ENCODE measurements at places on chromosomes 6 and 20. TPM values are rescaled to one million over a fixed set of nuclear protein-coding genes. Genes with fewer than 3 reads are reported as not detected.

GRCh38 chr20:17956099-17956685, 12.4 kb downstream of the SNX5 start:
- DNase-seq = no peak

- DNase-seq = no peak
Observed at GRCh38 chr20:18004384-18005031, 35.7 kb downstream of the MGME1 start.

DNA sequence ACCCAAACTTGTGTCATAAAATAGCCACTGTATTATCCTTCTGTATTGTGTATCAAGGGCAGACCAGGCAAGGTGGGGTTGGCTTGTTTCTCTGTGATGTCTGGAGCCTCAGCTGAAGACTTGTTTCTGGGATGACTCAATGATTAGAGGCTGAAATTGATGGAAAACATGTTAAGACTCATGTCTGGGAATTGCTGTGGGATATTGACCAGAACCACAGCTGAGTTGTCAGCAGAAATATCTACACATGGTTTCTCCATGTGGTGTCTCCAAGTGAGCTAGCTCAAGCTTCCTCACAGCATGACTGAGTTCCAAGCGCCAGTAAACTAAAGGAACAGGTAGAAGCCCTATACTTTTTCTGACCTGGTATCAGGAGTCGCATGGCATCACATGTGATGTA, 128.5 kb upstream of the SYNDIG1 start:
- DNase-seq = no peak

DNA sequence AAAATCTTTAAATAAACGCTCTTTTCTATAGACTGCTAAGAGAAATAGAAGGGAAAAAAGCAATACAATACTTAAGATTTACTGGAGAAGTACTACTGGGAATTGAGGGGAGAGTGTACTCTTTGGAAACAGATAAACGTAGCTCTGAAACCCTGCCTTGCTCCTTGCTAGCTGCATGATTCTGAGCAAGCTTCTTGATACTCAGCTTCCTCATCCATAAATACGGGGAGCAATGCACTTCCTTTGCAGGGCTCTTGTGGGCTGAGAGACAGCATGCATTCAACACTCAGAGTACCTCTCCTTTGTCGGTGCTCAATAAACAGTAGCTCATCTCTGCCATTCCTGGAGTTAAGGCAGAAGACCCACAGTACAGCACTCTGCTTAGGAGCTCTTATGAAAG, 159.7 kb downstream of the BTBD9 start:
- DNase-seq = no peak

Gene DEFB124
- not detected for total RNA-seq
